Uterus (tissue), 4 donors: ENCODE measurements at places on chromosomes 5 and 9. TPM values are rescaled to one million over a fixed set of nuclear protein-coding genes. Genes with fewer than 3 reads are reported as not detected.

GRCh38 chr5:75620184-75620959 lies 9.1 kb downstream of the ANKDD1B start:
- DNase-seq: no peak

DNA sequence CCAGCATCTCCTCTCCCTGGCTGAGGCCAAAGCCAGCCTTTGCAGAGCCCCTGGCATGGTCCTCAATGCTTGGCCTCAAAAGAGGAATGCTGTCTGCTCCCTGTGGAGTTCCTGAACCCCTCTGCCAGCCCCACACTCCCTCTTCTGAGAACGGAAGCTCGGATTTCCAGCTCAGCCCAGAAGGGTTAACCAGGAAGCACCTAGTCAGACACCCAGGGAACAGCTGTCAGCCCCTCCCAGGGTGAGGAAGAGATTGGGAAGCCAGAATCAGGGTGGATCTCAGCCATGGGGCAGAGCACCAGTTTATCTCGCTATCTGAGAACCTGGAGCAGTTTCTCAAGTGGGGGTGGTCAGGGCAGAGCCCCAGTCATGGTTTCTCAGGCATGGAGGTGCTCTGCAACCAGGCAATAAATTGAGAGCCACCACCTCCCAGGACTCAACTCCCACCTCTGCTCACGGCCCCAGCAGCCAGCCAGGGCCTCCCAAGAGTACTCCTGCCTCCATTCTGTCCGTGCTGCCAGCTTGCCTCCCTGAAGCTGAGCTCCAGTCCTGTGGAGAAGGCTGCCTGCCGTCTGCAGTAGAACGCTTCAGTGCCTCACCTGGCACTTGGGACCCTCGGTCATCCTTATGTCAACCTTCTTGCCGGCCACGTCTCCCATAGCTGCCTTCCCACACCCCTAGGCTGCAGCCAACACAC lies 7.6 kb downstream of the FOXE1 start:
- no peak for DNase-seq

GRCh38 chr5:67510204-67510603 lies 313.6 kb upstream of the CD180 start:
- DNase-seq: no peak

SNAPC3 gene
- total RNA-seq: 42.4 TPM

GRCh38 chr9:81032030-81032572 lies 657.2 kb downstream of the TLE1 start:
- DNase-seq: peak; percentile 72

DNA sequence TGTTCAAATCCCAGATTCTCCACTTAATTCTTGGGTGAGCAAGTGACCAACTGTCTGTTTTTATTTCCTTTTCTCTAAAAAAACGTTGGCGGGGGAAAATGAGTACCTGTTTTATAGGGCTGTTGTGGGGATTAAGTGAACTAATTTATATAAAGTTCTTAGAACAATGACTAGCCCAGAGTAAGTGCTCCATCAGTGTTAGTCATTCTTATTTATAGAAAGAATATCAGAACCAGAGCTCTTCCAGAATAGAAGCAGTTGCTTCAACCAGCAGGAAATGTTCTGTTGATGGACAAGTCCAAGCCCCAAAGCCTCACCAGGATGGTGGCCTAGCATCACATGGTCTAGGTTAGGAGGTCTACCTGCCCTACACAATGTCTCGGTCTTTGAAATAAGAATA lies 379.2 kb downstream of the ACTL7B start:
- no peak for DNase-seq

NUTM2F gene
- not detected for total RNA-seq

EPB41L4A gene
- total RNA-seq: 47.1 TPM

GRCh38 chr9:104903609-104904008 lies 24.3 kb downstream of the ABCA1 start:
- no peak for DNase-seq

TMEM141 gene
- 48.9 TPM for total RNA-seq

CARTPT gene
- not detected for total RNA-seq

GRCh38 chr5:135395451-135395850 lies 3.6 kb downstream of the MACROH2A1 start:
- no peak for DNase-seq

GRCh38 chr9:35002623-35003022 lies 13.1 kb downstream of the DNAJB5 start:
- DNase-seq: no peak

- no peak for DNase-seq
Observed at GRCh38 chr9:126423142-126423915, 96.7 kb downstream of the MVB12B start.

NOXA1 gene
- total RNA-seq: 2.3 TPM

- no peak for DNase-seq
Observed at GRCh38 chr9:93064392-93065134, 6.1 kb downstream of the SUSD3 start.

SYK gene
- total RNA-seq: 6.7 TPM

TTC1 gene
- 38.9 TPM for total RNA-seq

GRCh38 chr5:68777135-68777534 lies 316.7 kb upstream of the SLC30A5 start:
- no peak for DNase-seq
